Stimulated activated CD4-positive, alpha-beta T cell treated with anti-CD3 and anti-CD28 coated beads, Interleukin-2, amount 100 ng/mL, for 48 hours (primary cell): ENCODE measurements at places on chromosomes 6 and 20.

DNA sequence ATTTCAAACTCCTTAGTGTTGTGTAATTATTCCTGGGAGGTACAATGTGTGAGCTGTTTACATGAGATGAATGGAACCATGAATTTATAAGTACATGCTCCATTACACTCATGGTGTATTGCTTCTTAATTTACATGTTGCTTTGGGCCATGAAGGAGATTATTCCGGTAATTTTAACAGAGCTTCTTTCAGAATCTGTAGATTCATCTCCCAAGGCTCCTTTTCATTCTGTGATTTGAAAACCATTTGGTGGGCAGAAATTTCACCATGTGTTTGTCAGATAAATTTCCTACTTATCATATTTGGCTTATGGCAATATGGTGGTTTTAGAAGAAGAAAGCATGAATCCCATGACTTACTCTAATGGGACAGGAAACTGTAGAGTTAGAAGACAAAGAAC lies 421.6 kb upstream of the EYS start:
- no peak for DNase-seq

DNA sequence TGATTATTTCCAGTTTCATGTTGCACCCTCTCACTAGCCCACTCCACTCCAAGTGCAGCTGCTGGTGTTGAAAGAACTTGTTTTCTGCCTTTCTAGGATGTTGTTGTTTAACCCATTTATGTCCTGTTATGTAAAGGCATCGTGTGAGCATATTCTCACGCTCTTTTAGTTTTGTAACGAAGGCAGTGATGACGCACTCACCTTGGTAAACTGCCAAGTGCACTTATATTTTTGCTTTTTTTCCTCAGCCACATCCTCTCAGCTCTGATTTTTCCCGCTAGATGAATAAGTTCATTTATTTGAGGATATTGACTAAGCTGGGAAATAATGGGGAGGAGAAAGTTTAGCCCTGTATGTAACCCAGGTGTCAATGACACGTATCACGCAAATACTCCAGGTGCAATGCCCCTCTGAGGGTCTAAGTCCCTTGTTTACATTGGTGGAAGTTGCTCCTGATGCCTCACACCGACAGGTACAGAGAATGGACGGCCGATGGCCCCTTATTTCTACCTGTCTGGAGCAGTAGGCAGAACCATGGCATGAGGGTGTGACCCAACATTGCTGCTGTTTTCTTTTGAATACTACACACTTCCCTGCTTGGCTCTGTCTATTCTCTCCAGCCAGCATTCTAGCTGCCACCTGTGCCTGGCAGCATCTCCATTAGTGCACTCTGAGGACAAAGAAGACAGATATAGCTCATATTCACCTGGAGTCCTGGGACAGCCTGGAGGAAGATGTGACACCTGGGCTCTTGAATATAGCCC lies 132.7 kb upstream of the SLC24A3 start:
- DNase-seq: no peak

GRCh38 chr6:157732416-157733161 lies 90.5 kb upstream of the SNX9 start:
- no peak for DNase-seq

- no peak for DNase-seq
These were observed 40.8 kb downstream of the ITCH start for GRCh38 chr20:34403908-34404307.
